ENCODE measurements at places on chromosomes 6 and 20. TPM values are rescaled to one million over a fixed set of nuclear protein-coding genes. Genes with fewer than 3 reads are reported as not detected.

HMGCLL1 gene
- total RNA-seq: 0.68 TPM

DNA sequence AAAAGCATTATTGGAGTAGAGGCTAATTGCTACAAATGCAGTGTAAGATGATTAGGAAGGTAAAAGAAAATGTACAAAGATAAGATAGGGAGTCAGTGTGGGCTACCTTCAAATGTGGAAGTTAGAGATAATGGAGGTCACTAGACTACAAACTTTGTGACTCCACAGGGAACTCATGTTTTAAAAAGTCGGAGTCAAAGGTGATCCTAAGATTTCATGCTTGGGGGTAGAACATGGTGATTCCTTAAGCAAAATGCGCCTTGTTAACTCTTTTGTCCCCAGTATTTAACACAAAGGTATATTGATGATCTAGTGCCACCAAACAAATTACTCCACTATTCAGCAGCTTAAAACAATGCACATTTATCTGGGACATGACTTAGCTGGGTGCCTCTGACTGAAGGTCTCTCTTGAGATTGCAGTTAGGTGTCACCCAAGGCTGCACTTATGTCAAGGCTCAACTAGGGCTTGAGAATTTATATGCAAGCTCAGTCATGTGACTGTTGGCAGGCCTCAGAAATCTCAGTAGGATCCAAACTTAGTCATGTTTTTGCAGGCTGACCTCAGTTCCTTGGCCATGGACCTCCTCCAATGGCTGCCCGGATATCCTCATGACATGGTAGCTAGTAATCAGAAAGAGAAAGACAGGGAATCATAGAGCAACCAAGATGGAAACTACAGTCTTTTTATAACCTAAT is 11.4 kb upstream of the SNX9 start:
- H3K36me3 ChIP-seq: no peaks in the 10 kb centered on the region
- no peaks in the 10 kb centered on the region for H3K27me3 ChIP-seq
- no peak overlapping the region for H3K4me3 ChIP-seq
- DNase-seq: no peak

DNA sequence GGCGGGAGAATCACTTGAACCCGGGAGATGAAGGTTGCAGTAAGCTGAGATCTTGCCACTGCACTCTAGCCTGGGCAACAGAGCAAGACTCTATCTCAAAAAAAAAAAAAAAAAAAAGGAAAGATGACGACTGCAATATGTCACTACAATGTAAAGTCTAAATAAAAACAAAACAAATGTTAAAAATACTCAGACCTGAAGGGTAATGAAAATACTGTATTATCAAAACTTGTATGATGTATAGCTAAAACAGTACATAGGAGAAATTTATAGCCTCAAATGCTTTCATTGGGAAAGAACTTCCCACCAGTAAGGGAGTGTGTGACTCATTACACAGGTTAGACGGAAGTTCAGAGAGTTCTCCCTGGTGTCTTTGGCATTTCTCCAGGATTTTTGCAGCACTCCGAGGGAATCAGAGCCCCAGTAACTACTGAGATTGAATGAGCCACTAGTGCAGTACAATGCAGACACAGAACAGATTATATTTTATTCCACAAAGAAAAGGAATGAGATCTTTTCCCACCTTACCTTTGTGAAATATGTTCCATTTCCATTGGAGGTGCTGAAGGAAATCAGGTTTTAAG is 12.5 kb upstream of the RALGAPB start:
- H3K27me3 ChIP-seq: no peaks in the 10 kb centered on the region
- H3K36me3 ChIP-seq: no peaks in the 10 kb centered on the region
- no peak overlapping the region for H3K4me3 ChIP-seq

FAXC gene
- total RNA-seq: 3.3 TPM

- no peaks in the 10 kb centered on the region for H3K27me3 ChIP-seq
- no peaks in the 10 kb centered on the region for H3K4me1 ChIP-seq
- no peak overlapping the region for H3K4me3 ChIP-seq
Observed at GRCh38 chr6:23505026-23505425, 621.0 kb upstream of the NRSN1 start.

GCNT2 gene
- total RNA-seq: 35.7 TPM

- peak overlapping the region; percentile 72 for H3K4me3 ChIP-seq
- peak overlapping the region; percentile 57 for H3K27ac ChIP-seq
- no peaks in the 10 kb centered on the region for H3K36me3 ChIP-seq
Observed at GRCh38 chr6:27156874-27157458, 90.5 kb upstream of the PRSS16 start.

- H3K27me3 ChIP-seq: no peaks in the 10 kb centered on the region
- H3K27ac ChIP-seq: no peak overlapping the region
- H3K36me3 ChIP-seq: no peaks in the 10 kb centered on the region
- DNase-seq: no peak
- H3K4me1 ChIP-seq: no peaks in the 10 kb centered on the region
- H3K4me3 ChIP-seq: no peak overlapping the region
Observed at GRCh38 chr20:2228926-2229325, 66.9 kb upstream of the TGM3 start.

GRCh38 chr6:169964486-169965180 is 213.2 kb downstream of the ERMARD start:
- no peak overlapping the region for H3K27ac ChIP-seq
- no peaks in the 10 kb centered on the region for H3K36me3 ChIP-seq
- H3K4me3 ChIP-seq: no peak overlapping the region
- H3K27me3 ChIP-seq: peaks cover 87% of the 10 kb centered on the region
- H3K4me1 ChIP-seq: no peaks in the 10 kb centered on the region
- DNase-seq: no peak

GRCh38 chr6:127641905-127642304 is 64.9 kb downstream of the C6orf58 start:
- no peak overlapping the region for H3K4me3 ChIP-seq
- no peaks in the 10 kb centered on the region for H3K4me1 ChIP-seq
- H3K36me3 ChIP-seq: no peaks in the 10 kb centered on the region
- peak; percentile 3 for DNase-seq
- H3K27ac ChIP-seq: no peak overlapping the region

GRIK2 gene
- 0.61 TPM for total RNA-seq

GRCh38 chr20:16479666-16480065 is 93.6 kb downstream of the KIF16B start:
- H3K36me3 ChIP-seq: no peaks in the 10 kb centered on the region
- no peak overlapping the region for H3K27ac ChIP-seq
- H3K4me1 ChIP-seq: peaks cover 21% of the 10 kb centered on the region
- DNase-seq: no peak

GRCh38 chr6:30774701-30775100 is 30.4 kb upstream of the IER3 start:
- H3K36me3 ChIP-seq: no peaks in the 10 kb centered on the region
- H3K27me3 ChIP-seq: no peaks in the 10 kb centered on the region
- no peak overlapping the region for H3K27ac ChIP-seq
- H3K4me3 ChIP-seq: no peak overlapping the region
- no peak for DNase-seq
